Astrocyte of the spinal cord (primary cell): ENCODE measurements at places on chromosomes 3 and 15.

- no peak for DNase-seq
Observed at GRCh38 chr3:32626631-32627030, 56.0 kb upstream of the DYNC1LI1 start.

GRCh38 chr3:12224181-12225147 is 64.4 kb upstream of the PPARG start:
- DNase-seq: peak; percentile 78

- no peak for DNase-seq
Observed at GRCh38 chr15:52132066-52132465, 19.5 kb upstream of the BCL2L10 start.

GRCh38 chr15:38687340-38687739 is 122.7 kb upstream of the RASGRP1 start:
- DNase-seq: no peak

DNA sequence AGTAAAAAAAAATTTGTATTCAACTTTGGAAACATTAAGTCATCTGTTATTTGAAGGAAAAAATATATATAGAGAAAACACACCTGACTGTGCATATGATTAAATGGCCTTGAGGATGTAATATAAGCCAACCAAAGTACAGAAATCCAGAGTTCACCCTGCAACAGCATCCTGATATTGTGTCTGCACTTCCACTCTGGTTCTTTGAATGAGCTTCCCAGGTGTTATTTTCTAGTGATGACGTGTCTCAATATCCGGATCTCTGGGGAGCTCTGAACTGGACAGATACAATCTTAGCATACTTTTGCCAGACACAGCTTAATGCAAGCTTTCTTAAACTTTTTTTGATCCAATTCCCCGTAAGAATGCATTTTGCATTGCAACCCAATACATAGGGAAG is 19.5 kb upstream of the PIK3CB start:
- DNase-seq: no peak

- no peak for DNase-seq
Observed at GRCh38 chr3:46462111-46462510, 2.6 kb downstream of the LTF start.

- no peak for DNase-seq
Observed at GRCh38 chr15:31172606-31173005, 71.1 kb upstream of the TRPM1 start.

DNA sequence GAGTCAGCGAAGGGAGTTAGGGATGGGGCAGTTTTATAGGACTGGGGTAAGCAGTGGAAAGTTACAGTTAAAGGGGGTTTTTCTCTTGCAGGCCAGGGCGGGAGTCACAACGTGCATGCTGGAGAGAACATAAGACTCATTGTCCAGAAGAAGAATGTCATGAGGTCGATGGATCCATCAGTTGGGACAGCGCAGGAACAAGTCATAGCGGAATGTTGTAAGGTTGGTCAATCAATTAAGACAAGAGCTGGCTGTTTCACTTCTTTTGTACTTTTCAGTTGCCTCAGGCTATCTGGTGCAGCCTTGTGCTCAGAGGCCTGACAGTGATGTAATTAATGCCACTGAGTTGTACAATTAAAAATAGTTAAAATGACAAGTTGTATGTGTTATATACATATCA is 165.6 kb downstream of the OCA2 start:
- DNase-seq: no peak

- DNase-seq: no peak
Observed at GRCh38 chr3:4079339-4080195, 223.6 kb upstream of the SETMAR start.

- no peak for DNase-seq
Observed at GRCh38 chr3:179958143-179958542, 78.6 kb downstream of the PEX5L start.

GRCh38 chr15:82930461-82930860 is 22.1 kb downstream of the HOMER2 start:
- no peak for DNase-seq

GRCh38 chr3:53140847-53141845 is 10.9 kb upstream of the RFT1 start:
- DNase-seq: peak; percentile 37

- DNase-seq: no peak
Observed at GRCh38 chr3:176523114-176523513, 674.2 kb downstream of the TBL1XR1 start.

DNA sequence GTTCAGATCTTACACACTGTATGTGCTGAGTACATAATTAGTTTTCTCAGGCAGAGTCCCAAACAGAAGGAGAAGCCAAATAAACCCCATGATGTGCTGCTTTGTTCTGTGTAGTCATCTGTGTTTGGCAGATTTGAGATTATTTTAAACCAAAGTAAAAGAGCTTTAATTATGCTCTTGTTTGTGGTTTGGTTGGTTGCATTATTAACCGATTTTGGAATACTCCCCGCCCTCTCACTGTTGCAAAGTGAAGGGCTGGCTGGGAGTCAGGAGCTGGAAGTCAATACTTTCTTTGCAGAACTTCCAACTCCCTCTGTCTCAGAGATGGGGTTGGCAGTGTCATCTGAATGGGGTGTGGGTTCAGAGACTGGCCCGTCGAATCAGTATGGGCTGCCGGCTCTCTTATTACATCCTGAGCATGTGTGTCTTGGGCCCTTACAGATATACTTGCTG is 34.4 kb downstream of the SLCO3A1 start:
- peak; percentile 12 for DNase-seq

- peak; percentile 84 for DNase-seq
Observed at GRCh38 chr3:151580591-151580990, 119.7 kb upstream of the IGSF10 start.
